ELR (cell line): ENCODE measurements at places on chromosomes 1 and 21.

GRCh38 chr1:36881068-36881405, 153.3 kb downstream of the GRIK3 start:
- no peak for DNase-seq

GRCh38 chr1:36151134-36151844, 2.0 kb upstream of the TRAPPC3 start:
- DNase-seq: no peak

GRCh38 chr1:37725851-37726613, 33.7 kb downstream of the CDCA8 start:
- no peak for DNase-seq

GRCh38 chr1:40849801-40850592, 12.2 kb downstream of the CITED4 start:
- peak; percentile 70 for DNase-seq

DNA sequence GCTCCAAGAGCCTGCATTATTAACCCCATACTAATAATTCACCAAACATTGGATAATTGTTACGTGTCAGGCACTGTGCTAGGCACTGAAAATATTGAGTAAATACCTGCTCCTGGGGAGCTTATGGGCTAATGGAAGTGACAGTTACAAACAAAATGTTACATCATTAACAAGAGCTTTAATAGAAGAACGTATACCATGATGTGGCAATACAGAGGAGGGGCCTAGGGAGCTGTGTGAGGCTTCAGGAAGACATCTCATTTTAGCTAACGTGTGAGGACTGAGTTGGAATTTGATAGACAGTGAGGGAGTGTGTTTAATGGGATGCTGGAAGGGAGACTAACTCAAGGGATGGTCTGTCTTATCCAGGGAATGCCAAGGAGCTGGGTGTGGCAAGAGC, 16.5 kb upstream of the TSPAN2 start:
- DNase-seq: no peak

DNA sequence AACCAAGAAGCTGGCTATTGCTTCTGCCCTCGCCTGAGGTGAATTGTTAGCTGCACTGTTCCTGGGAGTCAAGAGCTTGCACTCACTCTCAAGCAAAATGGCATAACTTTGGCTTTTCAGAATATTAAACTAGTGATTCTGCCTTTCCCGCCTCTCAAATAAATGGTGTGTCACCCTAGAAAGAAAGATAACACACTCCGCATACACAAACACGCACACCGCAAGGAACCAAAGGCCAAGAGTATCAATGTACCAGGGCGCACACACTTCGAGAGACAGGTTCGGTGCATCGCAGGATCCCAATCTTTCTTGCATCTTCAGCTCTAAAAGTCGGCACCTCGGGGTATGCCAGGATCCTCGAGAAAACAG, 470 bp upstream of the RTCA start:
- DNase-seq: peak; percentile 52

GRCh38 chr1:212567638-212568037, 40.9 kb upstream of the ATF3 start:
- no peak for DNase-seq

DNA sequence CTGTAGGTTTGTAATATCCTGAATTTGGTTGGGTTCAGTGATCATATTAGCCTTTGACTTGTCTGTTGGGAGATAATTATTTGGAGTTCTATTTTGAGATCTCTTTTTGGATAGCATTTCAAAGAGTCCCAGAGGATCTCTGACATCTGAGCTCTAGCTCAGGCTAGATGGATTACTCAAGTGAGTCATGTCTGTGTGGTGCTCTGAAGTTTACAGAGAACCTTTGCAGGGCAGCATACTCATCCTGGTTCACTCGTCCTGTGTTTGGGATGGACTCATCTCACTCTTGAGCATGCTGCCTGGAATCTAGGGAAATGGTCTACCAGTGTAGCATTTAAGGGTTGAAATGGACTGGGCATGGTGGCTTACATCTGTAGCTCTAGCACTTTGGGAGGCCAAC, 29.4 kb upstream of the BMP8A start:
- peak; percentile 63 for DNase-seq

DNA sequence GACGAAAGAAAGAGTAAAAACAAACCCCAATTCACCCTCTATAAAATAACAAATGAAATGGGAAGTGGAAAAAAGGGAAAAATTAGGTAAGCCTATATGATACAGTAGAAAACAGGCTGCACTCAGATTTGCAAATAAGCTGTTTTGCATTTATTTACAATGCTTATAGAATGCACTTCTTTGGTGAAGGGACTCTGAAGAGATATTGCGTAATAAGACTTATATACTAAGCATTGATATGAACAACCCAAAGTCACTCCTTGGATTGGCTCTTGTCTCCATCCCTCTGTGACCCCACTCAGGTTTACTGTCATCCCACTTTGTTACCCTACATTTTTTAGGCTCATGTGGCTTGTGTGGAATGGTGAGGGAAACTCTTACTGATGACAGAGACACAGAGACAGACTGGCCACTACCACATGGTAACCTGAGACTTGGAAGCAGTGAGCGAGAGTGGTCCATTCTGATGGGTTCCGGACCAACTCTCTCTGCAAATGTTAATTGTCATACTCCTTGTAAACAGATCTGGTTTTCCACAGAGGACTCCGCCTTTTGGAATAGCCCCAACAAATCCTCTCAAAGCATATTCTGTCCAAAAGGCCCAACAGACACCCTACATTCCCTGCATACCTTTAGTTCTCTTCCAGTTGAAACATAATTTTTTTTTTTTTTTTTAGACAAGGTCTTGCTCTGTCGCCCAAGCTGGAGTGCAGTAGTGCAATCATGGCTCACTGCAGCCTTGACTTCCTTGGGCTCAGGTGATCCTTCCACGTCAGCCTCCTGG, 11.0 kb downstream of the GSTM5 start:
- DNase-seq: no peak

DNA sequence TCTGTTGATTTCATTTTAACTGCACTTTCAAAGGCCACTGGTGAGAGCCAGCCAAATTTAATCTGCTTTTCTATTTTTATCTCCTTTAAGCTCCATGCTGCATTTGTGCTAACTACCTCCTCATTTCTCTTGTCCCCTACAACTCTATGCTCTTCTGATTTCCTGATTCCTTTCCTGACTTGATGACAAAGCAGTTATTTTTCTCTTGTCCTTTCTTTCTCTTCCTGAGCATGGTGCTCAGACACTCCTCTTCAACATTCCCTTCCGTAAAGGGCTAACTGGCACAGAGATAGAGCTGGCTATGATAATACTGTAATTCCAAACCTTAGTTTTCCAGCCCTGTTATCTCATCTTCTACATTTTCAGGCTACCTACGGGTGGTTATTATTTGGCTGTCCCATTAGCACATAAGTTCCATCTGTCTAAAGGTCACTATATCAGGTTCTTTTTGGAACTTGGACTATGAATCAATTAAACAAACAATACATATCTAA, 6.8 kb upstream of the BCAS2 start:
- DNase-seq: no peak

DNA sequence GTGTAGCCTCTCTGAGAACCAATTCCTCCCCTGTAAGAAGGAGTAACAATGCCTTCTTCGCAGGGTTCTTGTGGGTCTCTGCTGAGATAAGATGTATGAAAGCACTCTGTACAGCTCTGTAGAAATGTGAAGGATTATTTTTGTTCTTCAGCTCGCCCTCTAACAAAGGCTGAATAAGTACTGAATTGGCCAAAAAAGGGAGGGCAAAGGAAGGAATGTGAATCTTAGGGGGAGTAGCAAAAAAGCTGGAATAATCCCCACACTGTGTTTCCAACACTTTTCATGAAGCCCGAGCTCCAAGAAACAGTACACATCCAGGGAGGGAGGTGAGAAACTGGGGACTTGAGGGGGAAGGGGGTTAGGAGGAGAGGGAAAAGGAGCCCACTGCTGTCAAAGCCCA, 14.0 kb upstream of the SLC41A1 start:
- no peak for DNase-seq

DNA sequence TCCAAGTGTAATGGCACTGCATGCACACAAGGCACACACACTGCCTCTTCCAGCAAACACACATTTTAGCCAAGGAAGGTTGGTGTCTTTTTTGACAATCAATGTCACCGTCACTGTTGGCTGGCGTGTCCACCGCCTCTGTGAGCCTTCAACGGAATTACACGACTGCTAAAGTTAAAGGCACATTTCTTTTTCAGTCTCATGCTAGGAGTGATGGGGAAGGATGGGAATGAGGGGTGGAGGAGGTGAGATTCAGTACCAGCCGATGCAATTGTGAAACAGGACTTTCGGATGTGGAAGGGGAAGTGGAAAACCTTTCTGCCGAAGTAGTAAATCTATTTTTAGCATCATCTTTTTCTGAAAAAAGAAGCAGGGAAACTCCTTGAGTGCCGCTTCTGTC, 1.4 kb downstream of the ELAVL4 start:
- no peak for DNase-seq

DNA sequence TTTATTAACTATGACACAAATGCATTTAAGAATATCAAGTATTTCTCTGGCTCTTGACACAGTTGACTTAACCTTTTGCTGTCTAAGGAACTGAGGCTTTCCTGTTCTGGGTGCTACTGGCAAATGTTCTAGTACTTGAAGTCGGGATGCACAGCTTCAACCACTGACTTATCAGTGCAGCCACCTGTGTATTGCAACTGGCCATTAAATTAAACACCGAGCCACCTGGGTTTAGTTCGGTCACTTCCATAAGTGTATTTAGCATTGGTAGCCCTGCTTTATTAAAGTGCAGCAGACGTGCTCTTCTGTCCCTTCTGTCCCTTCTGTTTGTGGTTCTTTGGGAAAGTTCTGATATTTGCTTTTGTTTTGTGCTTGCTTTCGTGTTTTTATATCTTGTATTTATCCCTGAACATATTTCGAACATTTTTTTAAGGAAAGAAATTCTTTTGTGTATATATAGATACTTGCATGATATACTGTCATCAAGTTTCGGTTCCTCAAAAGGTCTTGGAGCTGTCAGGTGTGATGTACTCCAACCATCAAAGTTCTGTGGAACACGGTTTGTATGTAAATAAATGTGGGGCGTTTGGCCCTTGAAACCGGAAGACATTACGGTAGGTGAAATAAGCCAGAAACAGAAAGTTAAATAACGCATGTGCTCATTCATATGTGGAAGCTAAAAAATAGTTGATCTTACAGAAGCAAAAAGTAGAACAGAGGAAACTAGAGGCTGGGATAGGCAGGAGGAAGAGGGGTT, 297.9 kb upstream of the GREM2 start:
- no peak for DNase-seq

DNA sequence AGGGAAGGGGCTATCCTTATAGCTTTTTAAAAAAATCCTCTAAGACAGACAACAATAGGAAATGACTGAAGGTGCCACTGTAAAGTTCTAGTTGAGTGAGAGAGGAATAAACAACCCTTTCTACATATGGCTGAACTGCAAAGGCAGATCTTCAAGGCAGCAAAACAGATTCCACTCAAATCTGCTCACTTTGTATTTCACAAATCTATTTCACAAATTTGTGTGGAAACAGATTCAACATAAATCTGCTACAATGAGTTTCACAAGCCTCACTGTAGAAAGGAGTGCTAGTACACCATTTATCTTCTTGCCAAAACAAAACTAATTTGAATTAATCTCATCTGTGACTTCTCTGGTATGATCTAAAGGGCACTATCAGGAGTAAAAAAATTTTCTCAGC, 451.3 kb downstream of the PLA2G4A start:
- DNase-seq: no peak

DNA sequence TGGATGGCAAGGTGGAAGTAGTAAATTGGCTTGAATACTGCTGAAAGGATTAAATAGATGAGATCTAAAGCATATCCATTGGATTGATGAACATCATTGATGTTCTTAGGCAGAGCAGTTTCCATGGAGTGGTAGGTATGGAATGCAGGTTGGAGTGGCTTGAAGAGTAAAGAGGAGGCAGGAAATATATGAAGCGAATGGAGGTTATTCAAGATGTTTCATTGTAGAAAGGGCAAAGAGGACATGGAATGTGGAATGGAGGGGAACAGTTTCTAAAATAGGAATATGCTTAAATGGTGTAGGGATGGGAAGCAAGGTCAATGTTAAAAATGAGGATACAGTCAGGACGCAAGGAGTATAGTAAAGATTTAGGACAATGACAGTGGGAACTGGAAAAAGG, 6.1 kb downstream of the OSBPL9 start:
- DNase-seq: no peak

DNA sequence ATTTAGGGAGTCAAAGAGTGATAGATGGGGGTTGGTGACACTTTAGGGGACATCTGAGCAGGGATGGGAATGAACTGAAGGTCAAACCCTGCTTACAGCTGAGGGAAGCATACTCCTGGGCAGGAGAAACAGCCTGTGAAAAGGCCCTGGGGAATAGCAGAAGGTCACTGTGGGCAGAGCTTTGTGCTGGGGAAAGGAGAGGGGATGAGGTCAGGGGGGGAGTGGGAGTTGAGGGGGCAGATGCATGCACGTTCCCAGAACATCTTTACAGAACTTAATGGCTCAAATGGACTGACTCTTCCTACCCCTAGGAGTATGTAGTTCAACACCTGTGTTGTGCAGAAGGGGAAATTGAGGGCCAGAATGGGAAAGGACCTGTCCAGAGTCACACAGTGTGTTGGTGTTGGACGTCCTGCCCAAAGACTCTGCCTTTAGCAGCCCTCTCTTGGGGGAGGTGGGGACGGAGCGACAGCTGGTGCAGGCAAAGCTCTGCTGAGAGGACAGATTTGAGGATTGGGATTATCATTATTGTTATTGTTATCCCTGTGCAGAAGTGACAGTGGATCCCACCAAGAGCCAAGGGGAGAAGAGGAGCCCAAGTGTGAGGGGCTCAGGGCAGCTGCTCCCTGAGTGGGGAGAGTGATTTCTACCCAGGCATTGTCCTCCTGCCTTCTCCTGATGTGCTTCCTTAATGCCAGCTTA, 116.5 kb downstream of the PTPRU start:
- DNase-seq: no peak

- DNase-seq: peak; percentile 58
Measured at GRCh38 chr1:209335178-209335577, 248.3 kb upstream of the CAMK1G start.

DNA sequence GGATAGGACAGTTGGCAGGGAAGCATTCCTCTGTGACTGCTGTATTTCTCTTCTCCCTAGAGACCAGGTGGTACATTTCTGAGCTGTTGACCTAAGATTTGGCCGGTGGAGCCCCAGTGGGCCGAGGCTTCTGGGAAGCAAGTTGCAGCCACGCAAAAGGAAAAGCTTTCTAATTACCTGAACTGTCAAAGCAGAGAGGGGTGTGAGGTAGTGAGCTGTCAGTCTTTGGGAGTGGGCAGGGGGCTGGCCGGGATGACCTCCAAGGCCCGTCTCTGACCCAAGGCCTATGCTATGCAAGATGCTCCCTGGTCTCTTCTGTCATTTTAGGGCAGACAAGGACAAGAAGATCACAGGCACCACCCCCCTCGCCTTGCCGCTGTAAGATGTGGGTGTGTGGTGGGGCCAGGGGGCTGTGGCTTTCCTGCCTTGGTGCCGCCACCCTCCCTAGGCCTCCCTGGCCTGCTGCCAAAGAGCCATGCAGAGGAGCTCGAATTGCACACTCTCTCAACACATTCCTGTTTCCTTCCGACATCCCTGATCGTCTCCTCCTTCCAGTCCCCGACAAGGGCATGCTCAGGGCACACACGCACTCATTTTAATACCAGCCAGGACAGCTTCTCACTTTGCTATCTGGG, 7.7 kb downstream of the PADI1 start:
- DNase-seq: peak; percentile 59

- no peak for DNase-seq
Measured at GRCh38 chr1:244628789-244629188, 24.1 kb upstream of the DESI2 start.

GRCh38 chr1:204076891-204077290, 4.0 kb downstream of the SOX13 start:
- no peak for DNase-seq

- peak; percentile 48 for DNase-seq
Measured at GRCh38 chr21:21851657-21852056, 853.4 kb downstream of the NCAM2 start.

- peak; percentile 95 for DNase-seq
Measured at GRCh38 chr1:235943581-235944114, 76.9 kb upstream of the LYST start.
